NCI-H1417 treated with DMSO at 0.1 percent for 48 hours (cell line): ENCODE measurements at places on chromosomes 11 and 22.

- DNase-seq, result no peak
Measured at GRCh38 chr11:102576350-102576749, 45.8 kb upstream of the MMP7 start.

DNA sequence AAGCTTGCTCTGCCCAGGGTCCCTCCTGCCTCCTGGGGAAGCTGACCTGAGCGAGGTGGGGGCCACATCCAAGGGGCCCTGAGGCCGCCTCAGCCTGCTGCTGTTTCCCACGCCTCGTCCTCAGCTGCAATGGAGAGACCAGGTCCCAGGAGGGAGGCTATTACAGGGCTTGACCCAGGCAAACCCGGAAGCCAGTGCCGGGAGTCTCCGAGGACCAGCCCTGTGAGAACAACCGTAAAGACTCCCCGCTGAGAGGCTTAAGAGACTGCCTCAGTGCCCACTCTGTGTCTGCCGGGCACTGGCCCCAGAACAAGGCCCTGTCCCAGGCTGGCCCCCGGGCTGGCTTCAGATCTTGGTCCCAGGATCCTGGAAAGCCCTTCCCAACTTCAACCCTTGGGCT lies 124.3 kb upstream of the FGF3 start:
- no peak for DNase-seq

- DNase-seq, result no peak
Measured at GRCh38 chr22:38751422-38752346, 4.1 kb downstream of the SUN2 start.

DNA sequence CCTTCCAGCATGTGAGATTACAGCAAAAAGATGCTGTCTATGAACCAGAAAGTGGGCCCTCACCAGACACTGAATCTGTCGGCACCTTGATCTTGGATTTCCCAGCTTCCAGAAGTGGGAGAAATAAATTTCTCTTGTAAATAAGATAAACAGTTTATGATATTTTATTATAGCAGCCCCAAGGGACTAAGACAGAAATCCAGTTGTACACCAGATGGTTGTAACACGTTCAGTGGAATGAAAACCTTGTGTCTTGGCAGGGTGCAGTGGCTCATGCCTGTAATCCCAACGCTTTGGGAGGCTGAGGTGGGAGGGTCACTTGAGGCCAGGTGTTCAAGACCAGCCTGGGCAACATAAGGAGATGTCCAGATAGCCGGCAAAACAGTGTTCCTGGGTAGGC lies 61.8 kb downstream of the MCHR1 start:
- DNase-seq, result no peak
